Activated naive CD4-positive, alpha-beta T cell treated with anti-CD3 and anti-CD28 coated beads, Interleukin-2, amount 50 U/mL, for 72 hours (primary cell): ENCODE measurements at places on chromosomes 2 and 18. TPM values are rescaled to one million over a fixed set of nuclear protein-coding genes. Genes with fewer than 3 reads are reported as not detected.

DNA sequence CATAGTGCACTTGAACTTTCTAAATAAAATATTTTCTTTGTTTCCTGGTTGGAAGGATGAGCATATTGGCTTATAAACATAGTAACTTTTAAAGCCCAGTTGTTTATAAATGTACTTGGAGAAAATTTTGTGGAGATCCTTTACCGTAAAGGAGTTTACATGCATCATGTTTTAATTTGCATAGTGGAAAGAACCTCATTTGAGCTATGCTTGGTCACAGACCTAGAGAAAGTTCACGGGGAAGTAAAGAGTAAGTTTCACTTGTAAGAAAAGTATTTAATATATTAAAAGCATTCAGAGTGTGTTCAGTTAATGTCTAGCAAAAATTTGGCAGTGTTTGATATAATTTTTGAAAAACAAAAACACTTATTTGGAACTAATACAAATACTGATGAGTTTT lies 45.3 kb downstream of the PIKFYVE start:
- DNase-seq = no peak

GRCh38 chr2:222424276-222424728 lies at the start of gene SGPP2:
Gene SGPP2, plus strand, starts transcription at chr2:222424543. Its CDS starts 60 bp downstream, at chr2:222424603.
- no peak for DNase-seq

SCN2A gene
- total RNA-seq = 0.21 TPM

GRCh38 chr18:11866329-11866728 lies 15.1 kb downstream of the CHMP1B start:
- no peak for DNase-seq

- no peak for DNase-seq
These were observed 56.2 kb upstream of the ATP8B1 start for GRCh38 chr18:57859314-57859713.

DNA sequence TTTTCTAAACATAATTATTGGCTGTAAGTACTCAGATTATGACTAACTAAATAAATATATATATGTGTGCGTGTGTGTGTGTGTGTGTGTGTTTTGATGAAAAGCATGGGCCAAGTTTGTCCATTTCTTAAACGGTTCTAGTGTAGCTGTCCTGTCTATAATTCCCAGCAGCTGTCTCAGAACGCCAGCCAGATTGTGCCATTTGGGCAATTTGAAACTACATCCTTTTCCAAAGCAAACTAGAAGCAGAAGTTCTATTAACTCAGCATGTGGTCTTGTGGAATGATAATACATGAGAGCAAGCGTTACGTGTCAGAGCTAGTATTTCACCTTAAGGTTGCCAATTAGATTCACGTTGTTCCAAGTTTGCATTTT lies 1.7 kb downstream of the ARHGAP28 start:
- DNase-seq = no peak

WBP1 gene
- total RNA-seq = 58.6 TPM

DNA sequence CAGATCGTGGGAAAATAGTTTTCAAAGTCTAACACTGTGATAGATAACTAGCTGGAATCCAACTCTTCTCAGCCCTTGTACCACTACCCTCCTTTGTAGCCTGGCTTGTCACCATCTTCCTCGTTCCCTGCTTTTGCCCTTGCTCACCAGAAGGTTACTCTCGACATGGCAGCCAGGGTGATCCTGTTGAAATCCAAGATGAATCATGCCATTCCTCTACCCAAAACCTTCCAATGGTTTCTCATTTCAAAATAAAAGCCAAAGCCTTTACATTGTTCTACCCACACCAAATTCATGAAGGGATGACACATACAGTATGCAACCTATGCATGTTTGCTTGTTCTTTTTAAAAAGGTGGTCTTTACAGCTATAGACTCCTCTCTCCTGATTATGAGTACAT lies 45.7 kb downstream of the STAT4 start:
- no peak for DNase-seq

DNA sequence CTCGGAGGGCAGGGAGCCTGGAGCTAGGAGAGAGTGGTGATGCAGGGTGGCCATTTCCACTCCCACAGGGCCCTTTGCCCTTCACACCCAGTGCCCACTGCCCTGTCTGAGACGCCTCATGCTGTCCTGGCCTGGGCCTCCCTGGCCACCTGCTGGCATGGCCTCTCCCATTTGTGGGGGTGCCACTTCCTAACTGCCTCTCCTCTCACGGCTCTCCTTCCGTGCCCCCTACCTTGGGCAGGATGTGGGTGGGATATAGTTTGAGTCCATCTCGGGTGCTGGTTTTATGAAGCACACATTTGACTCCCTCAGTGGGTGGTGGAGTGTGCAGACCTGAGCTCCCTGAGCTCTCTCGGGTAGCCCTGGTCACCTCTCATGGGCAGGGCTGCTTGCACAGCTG lies 46.0 kb downstream of the DGKD start:
- no peak for DNase-seq

- no peak for DNase-seq
These were observed 144.3 kb downstream of the RBMS1 start for GRCh38 chr2:160349306-160349705.

- DNase-seq = no peak
These were observed 144.6 kb upstream of the ZNF521 start for GRCh38 chr18:25496544-25496943.

DNA sequence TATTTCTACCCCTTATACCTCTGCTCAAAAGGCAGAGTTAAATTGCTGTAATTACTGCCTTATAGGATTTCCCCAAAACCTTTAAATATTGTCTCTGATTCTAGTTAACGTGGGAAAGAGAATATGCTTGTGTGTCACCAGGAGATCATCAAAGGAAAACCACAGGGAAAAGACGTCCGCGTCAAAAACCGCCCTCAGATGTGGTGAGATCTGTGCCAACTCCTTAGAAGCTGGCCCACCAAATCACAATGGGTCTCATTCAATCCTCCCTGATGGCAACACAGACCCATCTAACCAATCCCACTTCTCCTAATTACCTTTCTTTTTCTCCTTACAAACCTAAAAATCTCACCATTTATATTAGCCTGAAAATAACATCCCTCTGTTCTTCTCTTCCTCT lies 25.4 kb downstream of the VPS54 start:
- no peak for DNase-seq

DNA sequence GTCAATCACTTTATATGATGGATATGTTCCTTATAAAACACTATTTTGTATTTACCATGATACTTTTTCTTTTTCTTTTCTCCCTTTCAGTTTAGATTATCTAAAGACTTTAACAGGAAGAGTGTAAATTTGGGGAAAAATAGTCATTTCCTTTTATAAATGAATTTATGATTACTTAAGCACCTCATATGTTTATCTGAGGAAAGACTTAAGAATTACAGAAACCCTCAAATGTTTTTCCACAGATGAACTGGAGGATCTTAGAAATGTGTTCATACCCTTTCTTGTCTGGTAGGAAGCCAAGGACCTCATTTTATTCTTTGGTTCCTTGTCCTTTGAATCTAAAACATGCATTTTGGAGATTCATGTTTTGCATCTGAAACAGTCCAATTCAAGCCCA lies 36.7 kb downstream of the MAPRE2 start:
- no peak for DNase-seq

GRCh38 chr2:99261242-99261641 lies 5.8 kb upstream of the LYG2 start:
- DNase-seq = no peak

DNA sequence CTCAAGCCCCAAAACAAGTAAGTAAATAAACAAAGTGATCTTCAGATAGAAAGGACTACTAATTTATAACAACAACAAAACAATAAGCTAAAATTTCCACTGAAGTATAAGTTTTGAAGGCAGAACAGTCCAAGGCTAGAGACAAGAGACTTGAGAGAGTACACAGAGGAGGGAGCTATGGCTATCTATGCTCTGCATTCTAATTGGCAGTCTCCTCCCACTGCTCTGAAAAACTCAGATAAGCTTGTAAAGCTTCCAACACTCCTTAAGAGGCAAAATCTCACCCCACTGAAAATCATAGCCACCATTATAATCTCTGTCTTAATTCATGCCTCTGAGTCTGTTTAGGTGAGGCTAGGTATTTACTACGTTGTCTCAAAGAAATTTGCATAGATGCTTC lies 714.6 kb upstream of the LRATD1 start:
- no peak for DNase-seq

DNA sequence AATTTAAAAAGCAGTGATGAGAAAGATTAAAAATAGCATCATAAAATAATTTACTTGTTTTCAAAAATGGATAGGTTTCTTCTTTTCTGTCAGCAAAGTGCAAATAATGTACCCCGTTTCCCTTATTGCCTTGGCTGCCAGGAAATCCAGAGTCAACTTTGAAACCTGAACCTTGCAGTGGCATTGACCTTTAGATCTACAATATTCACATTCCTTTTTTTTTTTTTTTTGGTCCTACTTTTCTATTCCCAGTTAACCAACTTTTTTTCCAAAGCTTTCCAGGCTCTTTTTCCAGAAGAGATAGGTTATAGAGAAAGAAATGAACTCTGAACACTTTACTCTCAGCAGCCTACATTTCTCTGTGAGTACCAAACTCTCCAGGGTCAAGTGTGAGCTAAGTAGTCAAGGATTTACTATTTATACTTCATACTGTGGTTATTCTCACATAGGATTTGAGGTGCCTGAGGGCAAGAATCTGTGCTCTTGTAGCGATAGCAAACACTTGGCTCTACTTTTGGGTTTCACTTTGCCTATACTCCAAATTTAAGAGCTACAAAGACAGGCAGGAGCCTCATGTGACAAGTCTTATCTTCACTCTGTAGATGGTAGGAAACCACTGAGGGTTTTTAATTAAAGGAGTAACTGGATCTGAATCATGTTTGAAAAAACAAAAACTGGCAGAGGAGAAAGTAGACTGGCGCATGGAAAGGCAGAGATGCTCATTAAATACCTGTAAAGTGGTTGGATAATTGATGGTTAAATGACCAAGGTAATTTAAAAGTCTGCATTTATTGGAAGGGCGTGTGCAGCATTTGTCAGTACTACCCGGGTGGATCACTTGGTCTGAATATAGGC lies 63.2 kb upstream of the TMEM17 start:
- no peak for DNase-seq

GRCh38 chr2:42228101-42228500 lies 58.9 kb downstream of the EML4 start:
- no peak for DNase-seq

DNA sequence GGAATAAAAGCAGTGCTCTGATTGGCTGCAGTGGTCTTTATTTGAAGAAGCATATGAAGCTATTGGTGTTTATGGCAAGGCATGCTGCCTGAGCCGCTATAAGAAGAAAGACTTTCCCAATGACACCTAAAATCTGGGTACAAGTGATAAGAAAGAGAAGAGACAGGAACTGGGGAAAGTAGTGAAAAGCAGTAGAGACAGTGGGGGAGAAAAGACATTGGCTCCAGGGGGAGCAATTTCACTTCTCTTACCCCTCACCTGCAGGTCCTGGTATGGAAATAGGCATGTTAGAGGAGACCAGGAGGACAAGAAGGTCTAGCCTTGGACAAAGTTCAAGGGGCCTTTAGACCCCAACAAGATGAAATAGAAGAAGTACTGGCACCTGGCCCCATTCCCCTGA lies 47.1 kb downstream of the PLCL1 start:
- DNase-seq = no peak
